ENCODE measurements at places on chromosomes 1 and 21.

DNA sequence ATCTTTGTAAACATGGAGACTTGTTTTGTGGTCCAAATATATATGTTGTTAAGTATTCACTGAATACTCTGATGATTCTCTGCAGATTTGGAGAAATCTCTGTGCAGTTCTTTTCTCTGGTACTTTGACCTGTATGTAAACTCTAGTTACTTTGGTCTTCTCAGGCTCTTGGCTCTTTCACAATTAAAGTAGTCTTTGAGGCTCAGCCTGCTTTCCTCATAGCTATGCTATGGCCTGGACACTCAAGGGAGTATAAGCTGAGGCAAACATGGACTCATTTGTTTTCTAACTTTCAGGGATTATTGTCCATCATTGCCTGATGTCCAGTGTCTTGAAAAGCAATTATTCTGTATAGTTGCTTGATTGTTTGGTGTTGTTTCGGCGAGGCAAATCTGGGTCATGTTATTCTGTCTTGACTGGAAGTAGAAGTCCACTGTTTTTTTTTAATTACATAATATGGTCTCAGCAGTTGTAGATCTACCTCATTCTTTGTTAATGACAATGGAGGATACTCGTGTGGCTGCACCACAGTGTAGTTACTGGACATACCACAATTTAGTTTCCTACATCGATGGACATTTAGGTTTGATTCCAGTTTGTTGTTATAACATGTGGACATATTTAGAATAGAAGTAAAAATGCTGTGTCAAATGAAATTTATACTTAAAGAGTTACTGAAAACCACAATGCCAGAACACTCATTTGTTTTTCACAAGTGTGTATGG is 9.2 kb downstream of the PTBP2 start:
- DNase-seq: no peak

- no peak for DNase-seq
These were observed 21.6 kb downstream of the LAMB3 start for GRCh38 chr1:209630383-209631225.

DNA sequence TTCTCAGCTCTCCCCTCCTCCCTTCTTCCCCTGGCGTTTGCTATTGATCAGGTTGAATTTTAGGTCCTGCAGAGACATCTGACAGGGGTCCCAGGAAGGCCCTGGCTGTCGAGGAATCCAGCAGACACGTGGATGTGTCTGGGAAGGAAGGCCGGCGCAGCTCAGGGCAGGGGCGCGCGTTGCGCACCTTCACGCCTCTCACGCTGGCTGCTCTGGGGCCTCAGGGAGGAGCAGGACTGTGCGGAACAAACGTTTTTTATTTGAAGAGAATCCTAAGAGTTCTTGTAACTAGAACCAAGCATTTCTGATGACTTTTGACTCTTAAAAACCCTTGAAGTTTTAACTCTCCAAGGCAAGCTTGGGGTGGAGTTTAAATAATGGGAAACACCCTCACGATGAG is 54.2 kb downstream of the SLC37A1 start:
- DNase-seq: no peak

GRCh38 chr21:29638138-29638537 is 301.7 kb downstream of the GRIK1 start:
- DNase-seq: no peak
